Fibroblast of skin of right quadriceps (primary cell): ENCODE measurements at places on chromosomes 2 and 18.
A peak's percentile ranks its signal among the peaks of the same experiment; 100 is the strongest.

DNA sequence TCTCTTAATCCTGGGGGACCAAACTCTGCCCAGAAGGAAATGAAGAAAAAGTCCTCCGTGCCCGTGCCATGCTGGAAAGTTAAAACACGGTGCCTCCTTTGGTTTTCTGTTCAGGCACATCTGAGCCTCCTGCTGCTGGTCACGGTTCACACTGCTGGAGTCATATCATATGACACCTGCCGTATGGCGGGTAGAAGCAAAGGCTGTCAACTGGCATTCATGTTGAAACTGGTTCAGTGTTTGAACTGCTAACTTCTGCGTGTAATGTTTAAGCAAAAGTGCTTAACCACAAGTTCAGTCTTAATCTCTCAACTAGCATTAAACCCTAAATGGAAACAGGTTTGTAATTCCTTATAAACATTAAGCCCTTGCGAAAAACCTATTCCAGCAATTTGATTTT lies 3.1 kb downstream of the STK39 start:
- no peak for DNase-seq

GRCh38 chr2:226446406-226447001 lies 353.1 kb downstream of the IRS1 start:
- peak; percentile 72 for DNase-seq

- peak; percentile 66 for DNase-seq
Observed at GRCh38 chr2:110124939-110125691, 9.5 kb upstream of the MALL start.

GRCh38 chr2:195561116-195561921 lies 95.7 kb upstream of the SLC39A10 start:
- peak; percentile 96 for DNase-seq

GRCh38 chr18:8029061-8029460 lies 461.9 kb downstream of the PTPRM start:
- no peak for DNase-seq

DNA sequence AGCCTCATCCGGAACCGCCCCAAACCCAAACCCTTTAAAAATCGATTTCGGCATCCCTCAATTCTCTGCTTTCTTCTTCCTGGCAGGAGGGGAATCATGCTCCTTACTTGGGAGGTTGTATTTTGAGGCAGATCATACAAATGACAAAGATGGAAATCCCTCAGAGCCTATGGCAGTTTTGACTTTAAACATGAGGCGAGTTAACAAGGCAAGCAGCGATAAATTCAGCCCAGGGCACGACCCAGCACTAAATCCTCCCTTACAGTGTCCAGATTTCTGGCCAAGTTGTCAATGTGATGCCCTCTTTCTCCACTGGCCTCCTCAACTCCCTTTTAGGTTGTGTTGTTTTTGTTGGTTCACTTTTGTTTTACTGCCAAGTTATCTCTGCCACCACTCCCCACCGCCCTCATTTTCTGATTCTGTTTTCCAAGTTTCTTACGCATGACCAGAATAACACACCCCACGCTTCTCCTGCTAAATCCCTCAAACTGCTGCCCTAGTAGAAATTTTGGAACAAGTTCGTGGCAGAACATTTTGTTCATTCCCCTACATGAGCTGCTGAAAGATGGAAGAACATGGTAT lies 68.3 kb downstream of the CTAGE1 start:
- no peak for DNase-seq

- DNase-seq = no peak
Observed at GRCh38 chr2:237486334-237486818, 675 bp upstream of the MLPH start.

DNA sequence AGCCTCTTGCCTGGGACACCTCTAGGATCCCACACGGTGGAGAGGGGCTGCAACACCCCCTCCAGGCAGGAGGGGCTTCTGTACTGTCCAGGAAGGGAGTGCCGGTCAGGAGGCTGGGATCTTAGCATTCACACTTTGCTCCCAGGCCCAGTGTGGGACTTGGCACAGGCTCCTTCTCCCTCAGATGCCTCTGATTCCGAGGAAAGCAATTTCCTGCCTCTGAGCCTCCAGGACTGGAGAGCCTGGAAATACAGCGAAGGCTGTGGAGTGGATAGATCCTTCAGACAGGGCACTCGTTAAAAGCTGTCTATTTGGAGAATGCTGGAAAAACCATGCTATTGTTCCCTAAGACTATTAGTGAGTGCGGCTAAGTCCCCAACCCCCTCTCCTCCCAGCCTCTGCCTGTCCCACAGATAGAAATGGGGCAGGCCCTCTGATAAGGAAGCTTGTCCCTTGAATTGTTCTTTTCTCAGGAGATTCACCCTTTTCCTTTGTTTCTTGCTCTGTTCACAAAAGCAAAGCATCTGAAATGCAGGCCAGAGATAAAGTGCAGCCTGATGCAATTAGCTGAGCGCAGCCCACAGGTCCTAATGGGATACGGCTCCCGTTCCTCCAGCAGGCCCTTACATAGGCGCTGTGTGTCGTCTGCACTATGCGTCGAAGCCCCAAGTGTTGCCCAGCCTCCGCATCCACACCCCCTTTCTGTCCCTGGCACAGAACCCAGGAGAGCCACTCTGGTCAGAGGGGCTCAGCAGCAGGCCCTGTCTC lies 252.2 kb downstream of the KLHL29 start:
- DNase-seq = peak; percentile 83

- DNase-seq = no peak
Observed at GRCh38 chr2:19003554-19003953, 354.9 kb downstream of the OSR1 start.
